ENCODE measurements at places on chromosomes 3 and 15. TPM values are rescaled to one million over a fixed set of nuclear protein-coding genes. Genes with fewer than 3 reads are reported as not detected.

Gene ARNT2
- total RNA-seq: not detected

Gene CAND2
- 2.4 TPM for total RNA-seq

Gene RASGRP1
- total RNA-seq: under 0.01 TPM

Gene TSC22D2
- total RNA-seq: 12.5 TPM

Gene ARPP21
- total RNA-seq: not detected

Data from mammary microvascular endothelial cell (primary cell).